WTC11 (cell line): ENCODE measurements at places on chromosomes 1 and 21.
A peak's percentile ranks its signal among the peaks of the same experiment; 100 is the strongest.

GRCh38 chr1:2144501-2145090, 50.0 kb downstream of the FAAP20 start:
- DNase-seq = no peak
- H3K27me3 ChIP-seq = no peaks in the 10 kb centered on the region
- no peaks in the 10 kb centered on the region for H3K4me1 ChIP-seq
- 0 out of 2 replicates have a peak, but pooled peaks cover 2% of the 10 kb centered on the region for H3K36me3 ChIP-seq
- H3K4me3 ChIP-seq = no peak overlapping the region

GRCh38 chr1:58446368-58446767, 100.2 kb downstream of the OMA1 start:
- no peak overlapping the region for H3K4me3 ChIP-seq
- peaks cover 11% of the 10 kb centered on the region for H3K4me1 ChIP-seq
- no peaks in the 10 kb centered on the region for H3K36me3 ChIP-seq
- no peaks in the 10 kb centered on the region for H3K27me3 ChIP-seq

DNA sequence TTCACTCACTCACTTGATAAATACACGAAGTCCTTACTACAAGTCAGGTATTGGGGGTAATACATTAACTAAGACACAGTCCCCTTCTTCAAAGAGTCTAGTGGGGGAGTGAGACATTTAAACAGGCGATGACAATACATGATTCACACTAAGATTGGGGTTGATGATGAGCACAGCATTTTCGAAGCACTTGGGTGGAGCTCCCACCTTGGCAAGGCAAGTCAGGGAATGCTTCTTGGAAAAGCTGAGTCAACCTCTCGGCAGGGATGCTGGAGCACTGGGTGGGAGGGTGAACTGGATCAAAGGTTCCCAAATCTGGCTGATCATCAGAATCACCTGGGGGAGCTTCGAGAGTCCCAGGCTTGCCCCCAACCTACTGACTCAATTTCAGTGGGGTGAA, 57.9 kb upstream of the ENAH start:
- DNase-seq = no peak
- H3K4me1 ChIP-seq = peaks cover 9% of the 10 kb centered on the region
- H3K4me3 ChIP-seq = no peak overlapping the region
- H3K27me3 ChIP-seq = no peaks in the 10 kb centered on the region; the same call in 1 of the 2 replicates

DNA sequence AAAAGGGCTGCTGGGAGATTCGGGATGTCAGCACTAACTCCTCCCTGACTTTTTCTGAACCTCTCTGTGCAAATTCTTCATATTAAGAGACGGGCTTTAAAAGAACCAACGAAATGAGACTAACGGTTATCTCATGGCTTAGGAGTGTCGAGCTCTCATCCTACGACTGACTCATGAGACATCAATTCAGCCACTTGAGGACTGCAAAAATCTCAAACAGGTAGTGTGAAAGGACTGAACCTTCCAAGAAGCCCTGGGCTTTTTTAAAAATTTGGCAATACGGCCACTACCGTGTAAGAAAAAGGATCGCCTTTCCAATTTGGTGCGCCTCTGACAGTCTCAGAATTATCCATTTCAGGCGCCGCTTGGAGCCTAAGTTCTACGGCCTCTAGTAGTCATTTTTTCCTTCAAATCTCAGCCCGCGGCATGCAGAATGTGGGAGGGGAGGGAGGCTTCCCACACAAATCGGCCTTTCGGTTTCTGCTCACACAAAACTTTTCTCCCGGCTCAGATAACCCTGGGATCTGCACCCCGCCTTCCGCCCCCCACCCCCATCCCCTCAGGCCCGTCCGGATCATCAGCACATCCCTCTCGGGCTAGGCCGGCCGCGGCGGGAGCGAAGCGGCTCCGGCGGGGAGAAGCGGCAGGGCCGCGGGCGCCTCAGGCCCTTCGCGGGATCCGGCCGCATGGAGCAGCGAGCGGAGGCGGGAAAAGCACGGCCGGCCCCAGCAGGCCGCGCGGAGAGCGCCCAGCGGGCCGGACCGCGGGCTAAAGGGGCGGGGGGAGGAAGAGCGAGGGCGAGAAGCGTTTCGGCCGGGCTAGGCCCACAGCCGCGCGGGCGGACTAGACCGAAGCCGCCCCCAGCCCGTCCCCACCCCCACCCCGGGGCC, 618 bp downstream of the HNRNPR start:
- peak; percentile 60 for DNase-seq
- peaks cover 8% of the 10 kb centered on the region for H3K36me3 ChIP-seq
- H3K4me3 ChIP-seq = peak overlapping the region; percentile 88
- peaks cover 43% of the 10 kb centered on the region for H3K4me1 ChIP-seq

DNA sequence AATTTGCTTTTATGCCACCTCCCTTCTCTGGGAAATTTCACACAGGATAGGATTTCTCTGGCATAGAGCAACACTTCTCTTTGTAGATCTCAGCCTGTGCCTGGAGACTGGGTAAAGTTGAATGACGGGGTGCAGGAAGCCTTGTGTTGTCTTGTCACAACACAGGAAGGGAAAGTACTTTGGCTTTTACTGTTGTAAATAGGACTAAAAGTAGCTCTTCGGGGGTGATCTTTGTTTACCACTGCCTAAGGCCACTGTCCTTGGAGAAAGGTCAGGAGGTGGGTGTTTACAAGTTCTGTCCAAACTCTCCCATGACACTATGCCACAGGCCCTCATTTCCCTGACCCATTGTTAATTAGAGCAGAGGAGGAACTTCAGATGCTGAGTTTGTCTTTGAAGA, 139.7 kb downstream of the FGGY start:
- 0 out of 2 replicates have a peak overlapping the region, but pooled peaks have one; percentile 42 for H3K27ac ChIP-seq
- DNase-seq = no peak
- H3K36me3 ChIP-seq = no peaks in the 10 kb centered on the region
- no peak overlapping the region for H3K4me3 ChIP-seq
- H3K27me3 ChIP-seq = no peaks in the 10 kb centered on the region
- H3K4me1 ChIP-seq = peaks cover 38% of the 10 kb centered on the region

- H3K27me3 ChIP-seq = no peaks in the 10 kb centered on the region
- no peak overlapping the region for H3K4me3 ChIP-seq
- peaks cover 28% of the 10 kb centered on the region for H3K36me3 ChIP-seq
- no peak for DNase-seq
- peaks cover 16% of the 10 kb centered on the region for H3K4me1 ChIP-seq
These were observed 21.8 kb downstream of the CRYZL1 start for GRCh38 chr21:33619726-33620125.

GRCh38 chr1:33078030-33078591, 2.8 kb upstream of the AZIN2 start:
- H3K4me1 ChIP-seq = peaks cover 12% of the 10 kb centered on the region
- H3K27ac ChIP-seq = no peak overlapping the region

GRCh38 chr1:100178091-100178490, at the start of gene LRRC39:
LRRC39 (minus strand) TSS chr1:100178256; CDS start chr1:100168516, 9,740 bp downstream.
- H3K4me1 ChIP-seq = no peaks in the 10 kb centered on the region
- no peaks in the 10 kb centered on the region for H3K36me3 ChIP-seq
- no peak within 1 kb of the TSS for H3K4me3 ChIP-seq
